Cardiac septum (tissue), 1 donor: ENCODE measurements at places on chromosomes 2 and 18. TPM values are rescaled to one million over a fixed set of nuclear protein-coding genes. Genes with fewer than 3 reads are reported as not detected.

The MIB1 gene
- total RNA-seq = 29.0 TPM

The IGFBP5 gene
- 191 TPM for total RNA-seq

The CHAC2 gene
- 1.4 TPM for total RNA-seq

The EVX2 gene
- total RNA-seq = not detected

The TTN gene
- total RNA-seq = 4,176 TPM

The DSG1 gene
- total RNA-seq = 0.89 TPM

The EIPR1 gene
- 10.5 TPM for total RNA-seq

The KCNF1 gene
- 0.27 TPM for total RNA-seq

The NTSR2 gene
- not detected for total RNA-seq

The SERPINB5 gene
- not detected for total RNA-seq

The HJURP gene
- total RNA-seq = not detected

The SCTR gene
- 0.59 TPM for total RNA-seq

The COL3A1 gene
- 180 TPM for total RNA-seq

The CD207 gene
- 0.16 TPM for total RNA-seq

The MTX2 gene
- total RNA-seq = 44.1 TPM

The AMER3 gene
- total RNA-seq = not detected

The CHST9 gene
- not detected for total RNA-seq

The CCDC102B gene
- 8.1 TPM for total RNA-seq

The AGXT gene
- not detected for total RNA-seq

The PLCD4 gene
- total RNA-seq = 0.67 TPM

The SFTPB gene
- total RNA-seq = not detected

The GAREM2 gene
- 1.1 TPM for total RNA-seq

GRCh38 chr2:33014268-33014667 lies 67.5 kb downstream of the LTBP1 start:
- no peak for DNase-seq

DNA sequence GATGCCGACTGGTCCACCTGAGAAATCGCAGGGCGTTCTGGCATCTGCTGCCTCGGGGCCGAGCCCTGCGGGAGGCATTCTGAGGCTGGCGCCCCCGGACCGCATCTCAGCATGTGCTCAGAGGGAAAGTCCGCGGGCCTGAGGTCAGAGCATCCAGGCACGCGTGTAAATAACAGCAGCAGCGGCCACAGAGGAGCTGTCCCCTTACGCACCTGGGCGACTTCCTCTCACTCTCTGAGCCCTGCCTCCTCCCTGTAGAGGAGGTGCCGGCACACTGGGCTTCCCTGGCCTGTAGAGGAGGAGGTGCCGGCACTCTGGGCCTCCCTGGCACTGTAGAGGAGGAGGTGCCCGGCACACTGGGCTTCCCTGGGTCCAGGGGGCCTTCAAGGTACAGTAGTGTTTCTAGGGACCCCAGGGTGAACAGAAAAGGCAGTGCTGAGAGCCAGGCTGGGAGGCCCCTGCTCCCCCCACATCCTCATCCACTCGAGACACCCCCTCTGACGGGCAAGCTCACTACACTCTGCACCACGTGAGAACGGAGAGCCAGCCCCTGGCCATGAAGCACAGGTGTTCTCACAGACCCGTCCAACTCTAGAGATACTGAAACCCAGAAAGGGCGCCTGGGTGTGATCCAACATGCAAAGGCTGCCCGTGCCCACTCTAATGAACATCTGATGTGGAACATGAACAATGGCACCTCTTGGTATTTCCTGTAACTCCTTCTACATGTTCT lies 263.5 kb downstream of the HDAC4 start:
- DNase-seq = no peak

DNA sequence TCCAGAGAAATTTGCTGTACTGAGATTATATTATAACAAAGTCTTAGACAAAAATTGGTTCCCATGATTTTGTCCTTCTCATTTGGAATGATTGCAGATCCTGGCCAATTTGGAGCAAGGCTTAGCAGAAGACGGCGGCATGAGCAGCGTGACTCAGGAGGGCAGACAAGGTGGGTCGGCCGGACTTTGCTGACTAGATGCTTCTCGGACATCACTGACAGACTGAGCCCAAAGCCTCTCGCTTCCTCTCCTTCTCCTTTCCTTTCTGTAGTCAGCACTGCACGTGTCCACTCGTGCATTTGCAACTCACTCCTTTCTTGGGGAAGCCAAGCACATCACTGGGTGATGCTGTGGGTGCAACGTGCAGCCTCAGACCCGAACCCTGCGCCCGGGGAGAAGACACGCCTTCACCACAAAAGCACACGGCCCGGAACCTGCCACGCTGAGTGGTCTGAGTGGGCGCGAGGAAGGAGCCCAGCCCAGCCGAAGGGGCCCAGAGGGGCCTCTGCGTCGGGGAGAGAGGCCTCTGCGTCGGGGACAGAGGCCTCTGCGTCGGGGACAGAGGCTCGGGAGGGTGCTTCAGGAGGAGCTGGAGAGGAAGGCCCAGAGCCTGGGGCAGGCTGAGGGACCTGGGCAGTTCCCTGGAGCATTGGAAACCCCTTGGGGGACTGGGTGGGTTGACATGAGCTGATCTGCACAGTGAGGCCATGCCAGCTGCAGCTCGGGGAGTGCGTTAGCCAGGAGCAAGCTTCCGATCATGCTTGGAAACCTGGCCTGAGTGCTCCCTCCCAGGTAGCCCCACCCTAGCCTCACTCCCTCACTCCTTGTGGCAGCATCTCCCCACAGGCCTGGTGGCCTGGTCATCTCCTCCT lies 61.6 kb downstream of the ADI1 start:
- DNase-seq = peak; percentile 69

GRCh38 chr2:120567128-120567527 lies 168.5 kb upstream of the GLI2 start:
- DNase-seq = no peak

- no peak for DNase-seq
These were observed 122.3 kb downstream of the RTN4 start for GRCh38 chr2:54927751-54928615.

DNA sequence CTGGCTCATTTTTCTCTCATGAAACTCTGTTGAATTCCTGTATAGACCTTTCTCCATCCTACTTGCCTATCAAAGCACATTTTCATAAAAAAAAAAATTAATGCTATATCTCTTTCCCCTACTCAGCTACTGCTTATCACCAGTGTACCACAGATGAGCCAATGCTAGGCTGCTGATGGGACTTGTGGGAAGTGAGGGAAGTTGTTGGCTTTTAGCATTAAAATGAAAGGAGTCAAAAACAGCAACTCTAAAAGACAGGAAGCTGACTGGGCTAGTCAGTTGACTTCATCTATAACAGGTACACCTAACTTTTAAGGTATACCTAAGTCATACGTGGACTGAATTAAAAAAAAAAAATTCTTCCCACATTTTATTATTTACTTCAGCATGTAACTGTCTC lies 102.1 kb downstream of the FAM117B start:
- DNase-seq = no peak

DNA sequence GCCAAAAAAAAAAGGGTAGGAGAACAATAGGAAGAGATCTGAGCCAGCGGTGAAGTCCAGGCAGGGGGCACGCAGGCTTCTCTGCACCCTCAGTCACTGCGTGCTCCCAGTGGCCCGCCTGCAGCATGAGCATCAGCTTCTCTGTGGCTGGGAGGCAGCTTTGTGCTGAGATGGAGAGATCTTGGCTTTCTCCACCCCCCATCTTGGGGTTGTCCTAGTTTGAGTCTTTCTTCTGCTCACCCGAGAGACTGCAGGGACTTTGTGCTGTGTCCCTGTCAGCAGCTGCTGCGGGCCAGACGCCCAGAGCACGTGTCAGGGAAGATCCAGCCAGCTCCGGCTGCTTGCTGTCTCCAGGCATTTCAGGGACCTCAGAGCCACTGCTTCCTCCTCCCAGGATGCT lies 20.3 kb downstream of the TRAPPC12 start:
- DNase-seq = no peak

DNA sequence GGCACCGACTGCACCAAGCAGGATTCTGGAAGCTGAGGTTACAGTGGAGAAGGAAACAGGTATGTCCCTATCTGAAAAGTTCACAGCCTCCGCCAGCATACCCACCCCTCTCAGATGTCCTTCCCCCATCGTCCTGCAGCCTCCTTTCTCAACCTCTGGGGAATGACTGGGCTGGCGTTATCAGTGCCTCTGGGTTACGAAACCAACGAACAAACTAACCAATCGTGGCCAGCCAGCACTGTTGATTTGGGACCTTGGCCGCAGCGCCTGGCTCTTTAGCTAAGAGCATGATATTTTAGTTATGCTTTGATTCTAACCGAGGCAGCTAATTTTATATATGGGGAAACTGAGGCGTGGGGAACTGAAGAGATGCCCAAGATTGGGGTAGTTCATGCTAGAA lies 233.0 kb downstream of the TFCP2L1 start:
- DNase-seq = no peak

- DNase-seq = no peak
These were observed 525.5 kb downstream of the IRS1 start for GRCh38 chr2:226274143-226274542.

DNA sequence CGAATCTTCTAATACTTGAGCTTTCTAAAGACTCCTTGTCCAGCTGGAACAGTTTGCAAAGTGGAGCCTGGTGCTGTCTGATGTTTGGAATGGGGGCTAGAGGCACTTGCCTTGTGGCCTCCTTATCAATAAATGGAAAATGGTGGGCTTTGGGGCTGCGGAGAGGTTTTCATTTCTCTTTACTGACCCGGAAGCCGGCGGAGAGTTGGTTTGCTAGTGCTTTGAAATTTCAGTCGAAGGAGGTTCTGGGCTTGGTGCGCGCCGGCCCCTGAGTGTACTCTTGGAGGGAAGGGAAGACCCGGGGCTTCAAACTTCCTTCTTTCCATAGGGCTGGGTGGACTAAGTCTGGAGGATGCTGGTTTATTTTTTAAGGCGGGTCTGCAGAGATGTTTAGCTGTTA lies 714 bp downstream of the RPIA start:
- DNase-seq = no peak

GRCh38 chr2:191369034-191369433 lies 123.8 kb downstream of the MYO1B start:
- no peak for DNase-seq

GRCh38 chr18:5520464-5520863 lies 23.3 kb downstream of the EPB41L3 start:
- no peak for DNase-seq

DNA sequence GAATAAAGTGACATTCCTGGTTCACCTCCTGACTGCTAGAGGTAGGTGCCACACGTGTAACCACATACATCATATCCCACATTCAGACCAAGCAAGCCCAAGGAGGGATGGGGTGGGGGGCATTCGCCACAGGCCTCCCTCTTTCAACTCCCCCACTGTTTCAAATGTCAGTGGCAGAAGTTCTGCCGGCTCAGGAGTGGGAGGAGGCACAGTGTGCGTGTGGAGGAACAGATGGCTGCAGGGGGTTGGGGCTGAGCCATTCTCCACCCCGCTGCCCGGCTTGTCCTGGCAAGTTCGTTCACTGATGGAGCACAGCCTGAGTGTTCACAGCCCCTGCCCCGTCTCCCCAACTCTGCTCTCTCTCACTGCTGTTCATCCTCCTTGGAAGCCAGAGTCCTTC lies 75.4 kb upstream of the TANC1 start:
- no peak for DNase-seq

DNA sequence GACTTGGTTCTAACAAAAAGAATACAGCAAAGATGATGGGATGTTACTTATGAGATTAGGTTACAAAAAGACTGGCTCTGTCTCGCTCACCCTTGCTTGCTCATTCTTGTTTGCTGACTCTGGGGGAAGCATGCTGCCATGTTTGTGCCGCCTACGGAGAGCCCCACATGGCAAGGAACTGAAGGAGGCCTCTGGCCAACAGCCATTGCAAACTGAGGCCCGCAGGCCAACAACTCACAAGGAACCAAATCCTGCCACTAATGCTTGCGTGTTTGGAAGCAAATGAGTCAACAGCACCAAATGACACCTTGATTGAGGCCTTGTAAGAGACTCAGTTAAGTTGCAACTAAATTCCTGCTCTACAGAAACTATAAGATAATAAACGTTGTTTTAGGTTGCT lies 297.6 kb upstream of the STON1 start:
- DNase-seq = no peak

- no peak for DNase-seq
These were observed 608.3 kb downstream of the ERBB4 start for GRCh38 chr2:211930331-211930730.

- no peak for DNase-seq
These were observed 751 bp upstream of the NMI start for GRCh38 chr2:151289972-151290866.

GRCh38 chr18:11548396-11548795 lies 61.0 kb upstream of the SLC35G4 start:
- no peak for DNase-seq

- DNase-seq = no peak
These were observed 139.3 kb upstream of the DOK6 start for GRCh38 chr18:69261406-69261805.

GRCh38 chr18:9757827-9758621 lies 49.9 kb downstream of the RAB31 start:
- DNase-seq = no peak

DNA sequence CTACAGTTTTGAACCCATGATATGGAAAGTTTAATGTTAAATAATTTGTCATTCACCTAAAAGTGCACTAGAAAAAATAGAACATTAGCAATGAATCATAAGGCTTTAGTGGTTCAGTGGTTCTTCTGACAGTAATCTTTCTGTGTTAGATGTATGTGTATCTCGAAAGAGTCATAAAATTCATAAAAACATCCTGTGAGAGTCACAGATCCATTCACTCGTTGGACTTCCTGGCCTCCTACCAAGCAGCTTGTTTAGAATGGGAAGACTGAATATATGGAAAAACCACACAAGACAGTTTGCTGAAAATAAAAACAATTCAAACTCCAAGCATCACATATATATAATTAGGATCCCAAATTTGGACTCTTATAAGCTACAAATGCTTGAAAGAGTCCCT lies 34.8 kb downstream of the ADNP2 start:
- no peak for DNase-seq

DNA sequence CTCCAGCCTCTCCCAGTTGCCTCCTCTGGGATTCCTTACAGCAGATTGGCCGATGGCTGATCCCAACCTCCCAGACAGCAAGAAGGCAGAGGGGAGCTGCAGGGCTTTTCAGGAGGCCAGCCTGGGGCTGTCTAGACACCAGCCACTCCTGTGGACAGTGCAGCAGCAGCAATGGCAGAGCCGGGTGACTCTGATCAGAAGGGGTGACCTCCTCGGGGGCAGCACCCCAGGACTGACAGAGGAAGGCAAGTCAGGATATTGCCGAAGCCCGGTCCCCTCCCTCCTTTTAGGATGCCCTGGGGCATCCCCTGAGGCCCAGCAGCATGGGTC lies 84.5 kb downstream of the INHBB start:
- peak; percentile 70 for DNase-seq

DNA sequence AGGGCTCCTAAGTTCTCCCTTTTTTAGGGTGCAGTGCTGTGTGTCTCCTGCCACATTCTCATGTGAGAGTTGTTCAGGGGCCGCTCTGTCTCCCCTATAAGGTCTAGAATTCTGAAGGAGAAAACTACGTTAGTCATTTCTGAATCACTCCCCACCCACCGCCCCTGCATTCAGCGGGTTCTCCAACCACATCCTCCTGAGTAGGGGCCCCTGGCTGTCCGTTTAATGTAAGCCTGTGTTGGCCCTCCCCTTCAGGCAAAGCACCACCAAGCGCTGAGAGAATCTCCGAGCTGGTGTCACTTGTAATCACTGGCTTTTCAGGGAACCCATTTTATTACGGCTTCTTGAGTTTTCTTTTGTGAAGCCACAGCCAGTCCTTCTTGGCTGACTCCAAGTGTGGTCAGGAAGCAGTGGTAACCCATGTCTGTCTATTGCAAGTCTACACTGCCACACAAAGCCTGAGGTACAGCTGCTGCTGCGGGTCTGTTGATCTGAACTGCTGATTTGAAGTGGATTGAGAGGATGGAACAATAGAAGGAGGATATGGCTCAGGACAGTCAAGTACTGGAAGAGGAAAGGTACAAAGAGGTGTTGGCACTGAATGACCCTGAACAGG lies 16.9 kb downstream of the LCT start:
- DNase-seq = no peak

- DNase-seq = no peak
These were observed 5.3 kb upstream of the REG1A start for GRCh38 chr2:79114797-79115494.
